GM13977 (cell line): ENCODE measurements at places on chromosomes 3 and 15.
A peak's percentile ranks its signal among the peaks of the same experiment; 100 is the strongest.

DNA sequence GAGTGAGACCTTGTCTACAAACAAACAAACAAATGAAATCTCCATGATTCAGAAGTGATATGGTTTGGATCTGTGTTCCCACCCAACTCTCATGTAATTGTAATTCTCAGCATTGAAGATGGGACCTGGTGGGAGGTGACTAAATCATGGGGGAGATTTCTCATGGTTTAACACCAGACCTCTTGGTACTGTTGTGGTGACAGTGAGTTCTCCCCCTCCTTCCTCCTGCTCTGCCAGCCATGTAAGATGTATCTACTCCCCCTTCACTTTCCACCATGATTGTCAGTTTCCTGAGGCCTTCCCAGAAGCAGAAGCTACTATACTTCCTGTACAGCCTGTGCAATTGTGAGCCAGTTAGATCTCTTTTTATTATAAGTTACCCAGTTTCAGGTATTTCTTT is 438.4 kb upstream of the THBS1 start:
- DNase-seq, result no peak

DNA sequence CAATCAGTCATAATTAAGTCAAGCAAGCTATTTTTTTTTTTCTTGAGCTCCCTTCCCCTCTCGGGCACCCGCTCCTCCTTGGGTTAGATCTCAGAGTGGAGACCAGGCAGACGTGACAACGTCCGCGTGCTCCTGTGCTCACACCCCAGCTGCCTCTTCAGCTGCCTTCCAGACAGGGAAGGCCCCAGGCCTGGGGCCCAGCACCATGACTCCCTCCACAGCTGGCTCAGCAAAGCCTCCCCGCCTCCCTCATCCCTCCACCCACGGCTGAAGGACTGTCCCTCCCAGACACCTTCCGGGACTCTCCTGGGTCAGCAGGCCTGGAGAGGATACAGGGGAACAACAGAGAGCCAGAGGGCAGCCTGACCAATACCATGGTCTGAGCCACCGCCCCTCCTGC is 87.9 kb upstream of the LINGO1 start:
- no peak for DNase-seq

- DNase-seq, result no peak
These were observed 15.6 kb downstream of the SEMA3F start for GRCh38 chr3:50170689-50171088.

- DNase-seq, result no peak
These were observed 34.3 kb downstream of the FAIM start for GRCh38 chr3:138642927-138643253.

DNA sequence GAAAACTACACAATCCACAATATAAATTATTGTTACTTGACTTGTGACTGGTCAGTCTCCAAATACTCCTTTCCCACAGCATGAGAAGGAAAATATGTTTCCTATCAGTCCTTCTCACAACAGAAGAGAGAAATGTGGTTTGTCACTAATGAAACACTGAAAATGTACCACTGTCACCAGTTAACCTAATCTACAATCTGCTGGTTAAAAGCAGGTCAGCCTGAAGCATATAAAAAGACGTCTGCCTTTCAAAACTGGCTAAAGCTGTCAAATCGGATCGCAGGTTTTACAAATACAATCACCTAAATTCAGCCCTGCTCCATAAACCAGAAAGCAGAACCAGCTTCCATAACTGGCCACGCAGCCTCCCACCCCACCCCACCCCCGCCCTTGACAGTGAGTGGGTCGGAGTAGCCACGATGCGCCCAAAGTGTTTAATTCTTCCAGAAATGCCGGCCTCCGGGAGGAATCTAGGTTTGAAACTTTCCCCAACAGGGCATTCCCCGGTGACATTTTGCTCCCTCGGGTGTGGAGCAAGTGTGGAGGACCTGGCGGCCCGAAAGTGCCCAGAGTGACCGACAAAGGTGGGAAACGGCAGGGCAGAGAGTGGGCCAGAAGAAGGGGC is 682 bp downstream of the ETFA start:
- DNase-seq, result peak; percentile 21

DNA sequence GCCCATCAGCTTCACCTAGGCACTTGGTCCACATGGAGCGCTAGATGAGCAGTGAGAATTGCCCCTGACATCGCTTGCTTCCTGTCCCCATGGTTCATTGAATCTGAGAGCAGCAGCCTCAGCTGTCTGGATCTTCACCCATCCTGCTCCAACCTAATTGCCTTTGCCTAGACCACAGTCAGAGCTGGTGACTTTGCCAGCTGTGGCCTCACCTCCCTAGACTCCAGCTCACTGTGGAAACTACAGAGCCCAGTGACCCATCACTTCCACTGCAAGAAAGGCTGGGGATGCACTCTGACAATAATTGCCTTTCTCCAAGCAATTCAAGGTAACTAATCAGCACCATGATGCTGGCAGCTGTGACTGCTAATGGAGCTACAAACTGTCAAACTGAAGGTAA is 30.6 kb upstream of the SLC6A1 start:
- no peak for DNase-seq

- DNase-seq, result no peak
These were observed 65.3 kb upstream of the IL12A start for GRCh38 chr3:159923336-159923735.
